ENCODE measurements at places on chromosomes 1 and 21. TPM values are rescaled to one million over a fixed set of nuclear protein-coding genes. Genes with fewer than 3 reads are reported as not detected.

GRCh38 chr1:24822887-24823286 lies 77.6 kb downstream of the CLIC4 start:
- no peak overlapping the region for H3K4me3 ChIP-seq
- H3K36me3 ChIP-seq: peaks cover 23% of the 10 kb centered on the region
- no peak for DNase-seq
- H3K27me3 ChIP-seq: no peaks in the 10 kb centered on the region

- DNase-seq: no peak
- H3K36me3 ChIP-seq: peaks cover 30% of the 10 kb centered on the region
- H3K4me1 ChIP-seq: no peaks in the 10 kb centered on the region
- H3K4me3 ChIP-seq: no peak overlapping the region
Measured at GRCh38 chr1:230285351-230285750, 140.8 kb downstream of the PGBD5 start.

- no peaks in the 10 kb centered on the region for H3K27me3 ChIP-seq
- DNase-seq: no peak
- no peaks in the 10 kb centered on the region for H3K4me1 ChIP-seq
- no peak overlapping the region for H3K4me3 ChIP-seq
- H3K27ac ChIP-seq: no peak overlapping the region
Measured at GRCh38 chr1:36098650-36099365, 10.1 kb downstream of the ADPRS start.

GRCh38 chr1:46941135-46941694 lies at the start of gene CYP4A11:
CYP4A11 (minus strand) TSS chr1:46941476; CDS start chr1:46941433, 43 bp downstream.
- no peak for DNase-seq
- peaks cover 11% of the 10 kb centered on the region for H3K27me3 ChIP-seq
- no peaks in the 10 kb centered on the region for H3K36me3 ChIP-seq
- H3K4me1 ChIP-seq: peaks cover 9% of the 10 kb centered on the region
- H3K4me3 ChIP-seq: no peak within 1 kb of the TSS

DNA sequence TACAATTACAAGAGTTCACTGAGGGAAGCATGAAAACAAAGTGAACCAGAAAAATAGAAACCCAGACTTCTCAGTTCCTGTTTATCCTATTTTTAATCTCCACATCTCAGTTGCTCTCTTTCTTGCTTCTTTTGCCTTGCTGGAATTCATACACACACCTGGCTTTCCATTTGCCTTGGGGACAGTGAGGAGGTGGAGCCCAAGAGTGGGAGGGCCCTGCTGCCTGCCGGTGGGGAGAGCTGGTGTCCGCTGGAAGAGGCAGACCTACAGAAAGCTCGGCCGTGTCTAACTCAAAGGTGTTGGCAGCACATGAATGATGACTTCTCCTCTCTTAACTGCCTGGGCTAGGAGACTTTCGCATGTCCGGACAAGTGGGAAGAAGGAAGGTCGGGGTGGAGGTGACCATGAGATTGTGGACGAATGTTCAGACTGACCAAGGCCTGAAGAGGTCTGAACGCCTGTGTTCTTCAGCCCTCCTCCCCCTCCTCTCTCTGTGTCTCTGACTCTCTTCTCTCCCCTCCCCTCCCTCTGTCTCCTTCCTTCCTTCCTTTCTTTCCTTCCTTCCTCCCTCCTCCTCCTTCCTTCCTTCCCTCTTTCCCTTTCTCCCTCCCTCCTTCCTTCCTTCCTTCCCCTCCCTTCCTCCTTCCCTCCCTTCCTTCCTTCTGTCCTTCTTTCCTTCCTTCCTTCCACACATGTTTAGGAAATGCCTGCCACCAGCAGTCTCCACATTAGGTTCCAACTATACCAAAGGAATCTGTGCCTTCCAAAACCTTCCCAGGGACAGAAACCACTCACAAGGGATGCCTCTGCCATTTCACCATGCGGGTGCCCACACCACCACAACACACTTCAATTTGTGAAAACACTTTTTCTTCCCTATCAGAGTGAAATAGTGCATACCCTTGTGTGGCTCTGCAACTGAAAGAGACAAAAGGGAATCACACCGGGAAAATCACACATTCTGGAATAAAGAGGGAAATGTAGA lies 157.3 kb upstream of the RUNX1 start:
- peaks cover 18% of the 10 kb centered on the region for H3K4me1 ChIP-seq
- H3K27ac ChIP-seq: peak overlapping the region; percentile 65
- no peaks in the 10 kb centered on the region for H3K27me3 ChIP-seq
- peak; percentile 51 for DNase-seq
- H3K36me3 ChIP-seq: no peaks in the 10 kb centered on the region
- peak overlapping the region; percentile 28 for H3K4me3 ChIP-seq

DNA sequence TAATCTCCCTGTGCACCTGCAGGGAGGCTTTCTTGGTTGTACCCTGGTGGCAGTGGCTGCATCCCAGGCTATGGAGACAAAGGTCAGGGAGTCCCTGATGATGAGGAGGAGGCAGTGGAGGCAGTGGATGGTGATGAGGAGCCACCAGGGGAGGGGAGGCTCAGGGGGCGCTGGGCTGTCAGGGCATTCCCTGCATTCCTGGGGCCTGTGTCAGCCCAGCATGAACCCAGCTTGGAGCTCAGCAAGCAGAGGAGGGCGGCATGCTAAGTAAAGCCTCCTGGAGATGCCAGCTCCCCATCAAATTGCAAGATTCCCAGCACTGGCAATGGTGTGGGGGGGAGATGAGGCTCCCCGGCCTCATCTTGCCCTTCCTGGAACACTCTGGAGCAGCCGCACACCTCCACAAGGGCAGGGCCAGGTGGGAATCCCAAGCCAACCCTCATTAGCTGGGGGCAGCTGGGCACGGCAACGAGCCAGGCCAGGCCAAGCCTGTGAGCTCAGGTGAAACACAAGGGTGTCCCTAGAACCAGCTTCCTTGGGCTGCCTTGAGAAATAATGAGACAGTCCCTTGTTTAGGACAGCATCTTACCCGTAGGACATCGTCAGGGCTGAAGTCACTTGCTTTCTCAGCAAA lies 469.5 kb downstream of the MATN1 start:
- H3K27ac ChIP-seq: no peak overlapping the region
- no peaks in the 10 kb centered on the region for H3K36me3 ChIP-seq
- no peak overlapping the region for H3K4me3 ChIP-seq
- H3K27me3 ChIP-seq: peaks cover 66% of the 10 kb centered on the region
- H3K4me1 ChIP-seq: peaks cover 6% of the 10 kb centered on the region

- H3K4me1 ChIP-seq: peaks cover 18% of the 10 kb centered on the region
- no peaks in the 10 kb centered on the region for H3K27me3 ChIP-seq
- H3K27ac ChIP-seq: peak overlapping the region; percentile 99
- peak; percentile 66 for DNase-seq
Measured at GRCh38 chr1:161044908-161045735, 655 bp downstream of the USF1 start.

DNA sequence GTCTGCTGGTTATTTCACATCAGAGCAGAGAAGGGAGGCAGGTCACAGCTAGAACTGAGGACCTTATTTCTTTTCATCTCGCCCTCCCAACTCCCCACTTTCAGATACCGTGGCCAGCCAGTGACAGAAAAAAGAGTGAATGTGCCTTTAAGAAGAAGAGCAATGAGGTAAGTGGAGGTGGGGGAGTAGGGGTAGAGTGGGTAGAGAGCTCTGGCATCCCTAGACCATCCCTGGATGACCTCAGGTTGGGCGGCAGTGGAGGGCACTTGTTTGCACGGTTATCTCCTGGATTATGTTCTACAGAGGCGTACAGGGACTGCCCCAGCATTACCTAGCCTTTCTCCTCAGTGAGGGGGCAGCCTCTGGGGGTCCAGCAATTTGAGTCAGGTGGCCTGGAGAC lies 4.6 kb downstream of the SEMA4A start:
- H3K27ac ChIP-seq: no peak overlapping the region
- DNase-seq: no peak
- peaks cover 12% of the 10 kb centered on the region for H3K27me3 ChIP-seq
- peaks cover 4% of the 10 kb centered on the region for H3K4me1 ChIP-seq
- no peak overlapping the region for H3K4me3 ChIP-seq
- no peaks in the 10 kb centered on the region for H3K36me3 ChIP-seq

GRCh38 chr1:9449110-9449627 lies 90.1 kb upstream of the SLC25A33 start:
- no peak overlapping the region for H3K27ac ChIP-seq
- peaks cover 12% of the 10 kb centered on the region for H3K4me1 ChIP-seq
- no peak overlapping the region for H3K4me3 ChIP-seq
- H3K36me3 ChIP-seq: peaks cover 5% of the 10 kb centered on the region

GRCh38 chr1:200302921-200303290 lies 106.9 kb downstream of the ZNF281 start:
- peaks cover 4% of the 10 kb centered on the region for H3K4me1 ChIP-seq
- no peak for DNase-seq
- H3K36me3 ChIP-seq: no peaks in the 10 kb centered on the region
- H3K4me3 ChIP-seq: peak overlapping the region; percentile 73

DNA sequence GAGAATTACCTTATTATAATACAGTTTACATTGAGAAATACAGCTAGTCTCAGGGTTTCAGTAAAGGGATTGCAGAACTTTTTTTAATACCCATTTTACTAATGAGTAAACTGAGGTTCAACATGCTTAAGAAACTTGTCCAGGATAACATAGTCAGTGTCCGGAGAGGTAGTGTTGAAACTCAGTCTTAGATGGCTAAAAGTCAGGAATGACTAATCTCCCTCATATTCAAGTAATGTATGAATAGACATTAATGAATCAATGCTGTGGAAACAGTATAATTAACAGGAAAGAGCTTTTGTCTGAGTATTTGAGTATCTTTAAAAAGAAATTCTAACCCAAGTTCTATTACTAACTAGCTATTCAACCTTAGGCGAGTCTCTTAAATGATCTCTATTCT lies 397.6 kb downstream of the PLA2G4A start:
- H3K27ac ChIP-seq: no peak overlapping the region
- DNase-seq: peak; percentile 30

DNA sequence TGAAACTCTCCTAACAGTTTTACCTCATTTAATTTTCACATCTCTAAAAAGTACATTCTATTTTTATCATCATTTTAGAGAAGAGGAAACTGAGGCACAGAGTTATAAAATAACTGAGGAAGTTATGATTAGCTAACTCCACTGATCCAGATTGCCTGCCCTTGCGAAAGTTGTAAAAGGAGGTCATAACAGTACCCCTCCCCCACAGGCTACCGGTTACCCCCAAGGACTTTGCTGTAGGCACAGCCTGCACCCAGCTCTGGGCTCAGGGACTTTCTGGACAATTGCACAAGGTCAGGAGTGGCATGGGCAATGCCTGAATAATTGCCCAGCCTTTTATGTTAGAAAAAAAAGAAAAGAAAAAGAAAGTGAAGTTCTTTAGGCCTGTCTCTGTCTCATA lies 22.7 kb downstream of the PIGM start:
- peaks cover 13% of the 10 kb centered on the region for H3K4me1 ChIP-seq
- H3K27me3 ChIP-seq: no peaks in the 10 kb centered on the region
- no peak overlapping the region for H3K27ac ChIP-seq
- no peaks in the 10 kb centered on the region for H3K36me3 ChIP-seq
- no peak for DNase-seq

- H3K27me3 ChIP-seq: no peaks in the 10 kb centered on the region
- H3K36me3 ChIP-seq: no peaks in the 10 kb centered on the region
- H3K27ac ChIP-seq: no peak overlapping the region
- peaks cover 23% of the 10 kb centered on the region for H3K4me1 ChIP-seq
- peak; percentile 18 for DNase-seq
Measured at GRCh38 chr1:208600456-208601190, 356.4 kb upstream of the PLXNA2 start.

GRCh38 chr1:218415726-218416125 lies 70.6 kb downstream of the TGFB2 start:
- no peak overlapping the region for H3K4me3 ChIP-seq
- DNase-seq: no peak
- no peaks in the 10 kb centered on the region for H3K36me3 ChIP-seq
- no peak overlapping the region for H3K27ac ChIP-seq
- H3K4me1 ChIP-seq: no peaks in the 10 kb centered on the region

GRCh38 chr1:182794676-182795201 lies 5.2 kb downstream of the NPL start:
- DNase-seq: no peak
- peaks cover 2% of the 10 kb centered on the region for H3K4me1 ChIP-seq
- no peaks in the 10 kb centered on the region for H3K27me3 ChIP-seq
- no peak overlapping the region for H3K4me3 ChIP-seq
- no peak overlapping the region for H3K27ac ChIP-seq

- peaks cover 7% of the 10 kb centered on the region for H3K4me1 ChIP-seq
- no peak overlapping the region for H3K27ac ChIP-seq
- H3K27me3 ChIP-seq: no peaks in the 10 kb centered on the region
- no peak for DNase-seq
- no peak overlapping the region for H3K4me3 ChIP-seq
Measured at GRCh38 chr1:174167265-174167803, 8.0 kb downstream of the RABGAP1L start.

DNA sequence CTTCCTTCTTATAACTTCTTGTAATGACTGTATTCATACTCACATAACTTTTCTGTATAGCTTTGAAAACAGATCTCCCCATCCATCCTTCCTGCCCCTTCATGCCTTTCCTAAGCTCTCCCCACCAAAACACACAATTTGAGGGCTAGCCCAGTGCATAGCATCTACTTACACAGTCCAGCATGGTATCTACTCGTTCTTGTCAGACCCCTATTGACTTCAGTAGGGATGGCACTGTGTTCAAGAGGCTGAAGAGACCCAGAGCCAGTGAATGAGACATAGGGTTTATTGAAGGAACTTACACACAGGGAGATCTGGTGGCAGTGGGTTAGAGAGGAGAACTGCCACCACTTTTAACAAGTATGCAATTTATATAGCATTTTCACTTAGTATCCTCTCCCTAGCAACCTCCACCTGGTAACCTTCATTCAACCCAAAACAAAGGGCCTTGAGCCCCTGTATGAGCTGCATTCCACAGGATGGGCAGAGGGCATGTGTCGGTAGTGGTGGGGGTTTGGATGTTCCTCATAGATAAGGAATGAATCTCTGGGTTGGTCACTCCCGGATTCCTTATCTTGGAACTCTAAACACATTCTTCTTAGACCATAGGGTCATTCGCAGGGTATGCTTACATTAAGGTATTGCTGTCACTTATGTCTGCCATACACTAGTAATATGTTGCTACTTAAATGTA lies 64.9 kb upstream of the GNG12 start:
- no peaks in the 10 kb centered on the region for H3K36me3 ChIP-seq
- no peak for DNase-seq
- H3K4me3 ChIP-seq: no peak overlapping the region
- H3K4me1 ChIP-seq: peaks cover 9% of the 10 kb centered on the region
- no peak overlapping the region for H3K27ac ChIP-seq
- H3K27me3 ChIP-seq: no peaks in the 10 kb centered on the region

DNA sequence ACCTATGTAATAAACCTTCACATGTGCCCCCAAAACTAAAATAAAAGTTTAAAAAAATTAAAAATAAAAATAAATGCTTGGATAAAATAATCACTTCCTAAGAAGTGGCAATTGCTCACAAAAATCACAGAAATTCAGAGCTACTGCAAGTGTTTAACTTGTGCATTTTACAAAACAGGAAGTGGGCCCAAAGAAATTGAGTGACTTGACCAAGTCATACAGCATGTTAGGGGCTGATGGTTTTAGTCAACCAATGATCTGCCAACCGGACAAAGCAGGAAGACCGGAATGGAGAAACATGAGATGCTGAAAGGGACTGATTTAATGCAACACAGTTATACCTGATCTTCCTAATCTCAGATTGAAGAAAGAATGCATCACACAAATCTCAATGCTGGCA lies 96.5 kb downstream of the SMYD2 start:
- no peak for DNase-seq
- peaks cover 100% of the 10 kb centered on the region for H3K36me3 ChIP-seq
- no peak overlapping the region for H3K4me3 ChIP-seq
- peak overlapping the region; percentile 47 for H3K27ac ChIP-seq
- H3K27me3 ChIP-seq: no peaks in the 10 kb centered on the region

- DNase-seq: no peak
- no peaks in the 10 kb centered on the region for H3K27me3 ChIP-seq
- H3K36me3 ChIP-seq: peaks cover 12% of the 10 kb centered on the region
Measured at GRCh38 chr1:21277180-21277579, 13.1 kb downstream of the ECE1 start.

KLF18 gene
- total RNA-seq: 0.10 TPM

DCST1 gene
- total RNA-seq: 0.21 TPM

TEDDM1 gene
- total RNA-seq: not detected

LAMB3 gene
- 1,572 TPM for total RNA-seq

B4GALT3 gene
- total RNA-seq: 51.7 TPM
